GM12865 (cell line): ENCODE measurements at places on chromosomes 2 and 18.

DNA sequence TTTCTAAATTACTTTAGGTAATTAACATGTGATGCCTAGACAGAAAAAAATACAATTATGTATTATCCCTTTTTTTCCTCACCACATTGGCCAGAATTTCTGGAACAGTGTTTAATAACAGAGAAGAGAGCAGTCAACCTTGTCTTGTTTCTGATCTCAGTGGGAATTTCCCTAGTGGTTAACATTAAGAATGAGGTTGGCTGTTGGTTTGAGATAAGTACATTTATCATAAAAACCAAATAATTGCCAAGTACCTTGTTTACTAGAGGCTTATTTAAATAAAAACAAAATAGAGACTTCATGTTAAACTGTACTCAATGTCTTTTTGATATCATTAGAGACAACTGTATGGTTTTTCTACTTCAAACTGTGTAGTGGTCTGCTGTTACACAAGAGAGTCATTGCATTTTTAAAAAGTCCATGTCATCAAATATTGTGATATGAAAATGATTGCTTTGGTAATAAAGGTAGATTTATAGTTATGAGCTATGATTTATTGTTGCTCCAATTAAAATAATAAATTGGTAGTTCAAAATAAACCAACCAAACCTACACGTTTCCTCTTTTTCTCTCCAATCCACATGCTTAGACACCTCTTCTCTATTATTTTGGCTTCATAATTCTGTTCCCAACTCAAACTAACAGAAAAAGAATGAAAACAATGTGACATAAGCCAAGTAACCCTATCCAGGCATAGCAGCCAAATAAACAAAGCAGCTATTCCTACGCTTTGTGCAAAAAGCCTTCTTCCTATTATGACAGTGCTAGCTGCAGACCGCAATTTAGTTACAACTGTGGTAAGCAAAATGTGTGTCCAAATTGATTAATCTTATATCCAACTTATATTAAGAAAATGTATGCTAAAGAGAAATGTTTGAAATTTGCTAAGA, 20.9 kb upstream of the TANK start:
- peak; percentile 59 for DNase-seq

DNA sequence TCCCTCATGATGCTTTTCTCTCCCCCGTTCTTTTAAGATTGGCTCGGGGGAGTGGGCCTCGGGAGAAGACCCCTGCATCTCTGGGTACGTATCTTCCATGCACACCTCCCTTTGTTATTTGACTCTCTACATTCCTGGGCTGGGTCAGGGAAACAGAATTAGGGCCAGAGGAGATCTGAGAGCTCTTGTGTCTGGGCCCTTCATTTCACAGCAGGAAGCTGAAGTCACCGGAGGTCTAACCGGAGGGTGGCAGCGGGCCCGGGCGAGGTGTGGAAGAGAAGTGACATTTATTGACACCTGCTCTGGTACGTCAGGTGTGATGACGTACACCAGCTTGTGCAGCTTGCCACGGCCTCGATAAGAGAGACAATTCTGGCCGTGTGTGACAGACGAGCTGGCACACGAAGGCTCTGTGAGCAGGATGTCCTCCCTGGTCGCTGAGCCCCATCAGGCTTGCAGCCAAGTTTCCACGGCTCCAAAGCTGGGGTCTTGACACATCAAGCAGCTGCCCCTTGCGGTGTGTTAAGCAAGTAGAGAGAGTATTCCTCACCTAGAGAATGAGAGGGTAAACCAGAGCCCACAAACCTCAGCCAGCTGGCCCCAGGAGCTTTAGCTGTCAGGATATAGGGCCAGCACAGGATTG, 30.4 kb downstream of the TOGARAM2 start:
- DNase-seq, result peak; percentile 13

DNA sequence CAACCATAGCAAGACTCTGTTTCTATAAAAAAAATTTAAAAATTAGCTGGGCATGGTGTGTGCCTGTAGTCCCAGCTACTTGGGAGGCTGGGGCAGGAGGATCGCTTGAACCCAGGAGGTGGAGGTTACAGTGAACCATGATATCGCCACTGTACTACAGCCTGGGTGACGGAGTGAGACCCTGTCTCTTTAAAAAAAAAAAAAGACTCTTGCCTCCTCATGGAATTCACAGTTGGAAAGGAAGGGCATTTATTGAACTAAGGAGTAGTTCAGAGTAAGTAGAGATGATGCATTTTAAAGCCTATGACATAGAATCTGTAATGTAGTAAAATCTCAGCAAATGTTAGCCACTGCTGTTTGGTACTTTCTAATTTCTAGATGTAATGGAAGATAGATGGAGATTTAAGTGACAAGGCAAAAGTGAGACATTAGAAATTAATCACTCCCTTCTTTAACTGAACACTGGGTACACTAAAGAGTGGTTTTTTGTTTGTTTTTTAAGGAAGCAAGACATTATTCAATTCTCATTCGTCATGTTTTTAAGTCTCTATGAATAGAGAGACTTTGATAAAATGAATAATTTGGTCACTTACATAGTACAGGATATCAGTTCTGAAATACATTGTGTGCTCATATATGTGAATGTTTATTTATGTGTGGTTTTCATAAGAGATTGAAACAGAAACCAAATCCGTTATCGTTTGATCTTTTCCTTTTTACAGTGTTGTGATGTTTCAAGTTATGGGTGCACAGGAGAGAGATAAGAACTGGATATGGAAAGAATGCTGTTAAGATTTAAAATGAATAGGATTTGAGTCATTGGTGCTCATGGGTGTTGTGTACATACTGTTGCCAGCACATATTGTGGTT, 186.1 kb upstream of the STON1 start:
- peak; percentile 9 for DNase-seq

DNA sequence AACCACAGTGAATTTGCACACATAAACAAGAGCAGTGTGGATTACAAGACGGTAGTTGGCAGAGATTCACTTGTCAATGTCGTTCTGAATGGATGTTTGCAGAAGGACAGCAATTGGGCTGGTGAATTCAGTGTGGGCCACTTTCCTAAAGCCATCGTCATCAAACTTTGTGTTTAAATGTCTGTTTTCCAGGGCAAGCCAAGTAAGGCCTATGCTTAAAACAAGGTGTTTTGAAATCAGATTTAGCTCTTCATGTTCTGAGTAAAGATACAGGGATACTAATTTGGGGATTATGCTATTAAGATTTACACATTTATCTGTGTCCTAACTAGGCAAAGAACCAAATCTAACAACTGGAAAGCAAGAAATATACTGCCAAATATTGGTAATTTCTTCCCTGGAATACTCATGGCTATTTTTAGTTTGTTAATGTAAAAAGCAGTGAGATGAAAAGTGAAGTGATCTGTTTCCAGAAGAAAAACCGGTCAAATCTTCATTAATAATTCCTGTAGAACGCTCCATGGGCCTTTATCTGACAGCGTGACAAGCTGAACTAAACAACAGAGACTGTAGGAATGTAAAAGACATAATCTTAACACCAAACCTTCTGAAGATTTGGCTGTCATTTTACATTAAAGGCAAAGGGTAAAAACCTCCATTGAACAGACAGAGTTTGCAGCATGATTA, 175.7 kb downstream of the ICOS start:
- DNase-seq, result no peak

DNA sequence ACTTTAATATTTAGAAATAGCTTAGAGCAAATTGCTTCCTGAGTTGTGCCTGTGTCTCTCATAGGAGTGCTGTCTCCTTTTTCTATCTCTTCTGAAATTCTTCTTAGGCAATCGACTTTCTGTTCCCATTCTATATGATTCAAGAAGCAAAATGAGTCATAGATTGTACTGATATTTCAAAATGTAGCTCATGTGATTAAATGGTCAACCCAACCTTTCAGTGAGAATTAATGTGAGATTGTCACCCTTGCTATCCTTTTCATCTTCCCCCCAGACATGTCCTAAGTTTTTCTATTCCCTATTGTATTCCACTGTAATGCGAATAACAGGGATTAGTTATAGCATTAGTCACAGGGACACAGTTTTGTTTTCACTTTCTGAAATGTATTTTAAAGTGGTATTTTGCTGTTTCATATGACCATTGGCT, 413.6 kb downstream of the THSD7B start:
- no peak for DNase-seq

DNA sequence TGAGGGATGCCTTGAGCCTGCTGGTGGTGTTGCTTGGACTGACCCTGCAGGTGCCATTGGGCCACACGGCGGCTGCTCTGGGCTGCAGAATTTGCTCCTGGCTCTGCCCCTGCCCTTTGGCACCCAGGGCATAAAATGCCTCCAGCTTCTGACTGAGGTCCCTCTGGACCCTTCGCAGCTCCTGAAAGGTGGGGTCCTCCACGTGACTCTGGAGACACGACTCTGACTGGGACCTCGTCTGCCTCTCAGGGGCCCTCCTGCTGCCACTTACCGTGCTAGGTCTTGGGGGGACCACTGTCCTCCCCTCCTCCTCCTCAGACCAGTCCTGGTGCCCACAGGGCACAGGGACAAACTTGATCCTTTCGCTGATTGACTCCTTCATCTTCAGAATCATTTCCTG, 2.1 kb downstream of the PCARE start:
- no peak for DNase-seq

- no peak for DNase-seq
Observed at GRCh38 chr18:28108254-28108653, 68.7 kb downstream of the CDH2 start.

GRCh38 chr2:171244970-171245782, 84.5 kb upstream of the TLK1 start:
- DNase-seq, result no peak

GRCh38 chr2:241234962-241235740, 46.7 kb downstream of the ANO7 start:
- DNase-seq, result no peak

GRCh38 chr2:47083005-47083404, 72.1 kb downstream of the STPG4 start:
- no peak for DNase-seq

- no peak for DNase-seq
Observed at GRCh38 chr2:20755132-20755800, 67.6 kb downstream of the LDAH start.

DNA sequence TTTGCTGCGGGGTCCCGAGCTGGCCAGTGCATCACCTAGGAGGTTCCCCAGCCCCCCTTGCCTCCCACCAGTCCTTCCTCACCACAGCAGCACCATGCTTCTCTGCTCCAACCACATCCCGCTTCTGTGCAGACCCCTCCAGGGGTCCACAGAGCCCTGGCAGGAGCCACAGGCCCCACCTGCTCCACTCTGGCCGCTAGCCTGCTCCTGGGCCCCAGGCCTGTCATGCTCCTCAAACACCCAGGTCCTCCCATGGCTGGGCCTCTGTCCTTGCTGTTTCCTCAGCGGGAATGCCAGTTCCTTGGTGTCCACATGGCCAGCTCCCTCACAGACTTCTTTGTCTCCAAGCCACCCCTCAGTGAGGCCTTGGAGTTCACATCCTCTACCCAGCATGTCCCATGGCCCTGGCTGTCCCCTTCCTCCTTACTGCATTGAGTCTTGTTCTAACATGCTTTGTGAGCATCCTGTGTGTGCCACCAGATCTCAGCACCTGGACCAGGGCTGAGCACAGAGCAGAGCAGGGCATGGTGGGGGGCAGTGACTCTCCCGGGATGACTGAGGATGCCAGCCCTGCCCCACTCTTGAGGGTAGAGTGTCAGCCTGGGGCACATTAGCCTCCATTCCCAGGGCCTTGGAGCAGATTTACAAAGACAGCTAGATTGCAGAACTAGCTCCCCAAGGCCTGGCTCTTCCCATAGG, 201.0 kb upstream of the HS6ST1 start:
- no peak for DNase-seq

- no peak for DNase-seq
Observed at GRCh38 chr2:173567493-173567892, 212.8 kb downstream of the CDCA7 start.

DNA sequence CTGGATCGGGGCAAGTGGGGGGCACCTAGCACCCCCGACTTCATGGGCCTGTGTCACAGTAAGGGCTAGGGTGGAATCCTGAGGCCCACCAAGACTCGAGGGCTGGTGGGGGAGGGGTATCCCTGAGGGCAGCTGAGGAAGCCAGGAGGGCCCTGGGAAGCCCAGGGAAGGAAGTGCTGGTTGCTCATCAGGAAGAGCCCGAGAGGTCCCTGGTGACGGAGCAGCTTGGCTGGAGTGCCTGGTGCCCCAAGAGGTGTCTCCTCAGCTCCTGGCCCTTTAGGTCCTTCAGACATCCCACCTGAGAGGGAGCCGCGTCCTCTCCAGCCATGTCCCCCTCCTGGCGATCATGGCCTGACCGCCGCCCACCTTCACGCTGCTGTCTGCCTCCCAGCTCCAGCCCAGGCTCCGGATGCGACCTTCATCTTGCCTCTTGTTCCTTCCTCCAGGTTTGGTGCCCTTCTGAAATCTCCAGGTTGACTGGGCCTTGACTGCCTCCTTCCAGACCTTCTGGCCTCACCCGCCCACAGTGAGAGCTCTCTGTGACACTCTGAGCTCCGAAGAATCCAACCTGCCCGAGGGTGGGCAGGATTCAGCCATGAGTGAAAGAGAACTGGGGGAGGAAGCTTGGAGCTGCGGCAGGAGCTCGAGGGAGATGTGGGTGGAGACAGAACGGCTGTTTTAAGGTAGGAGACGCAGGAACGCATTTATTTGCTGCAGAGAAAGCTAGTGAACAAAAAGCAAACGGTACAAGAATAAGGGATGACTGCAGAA, 42.7 kb upstream of the SEMA4C start:
- DNase-seq, result no peak

GRCh38 chr2:128303095-128303791, 15.4 kb downstream of the HS6ST1 start:
- no peak for DNase-seq

DNA sequence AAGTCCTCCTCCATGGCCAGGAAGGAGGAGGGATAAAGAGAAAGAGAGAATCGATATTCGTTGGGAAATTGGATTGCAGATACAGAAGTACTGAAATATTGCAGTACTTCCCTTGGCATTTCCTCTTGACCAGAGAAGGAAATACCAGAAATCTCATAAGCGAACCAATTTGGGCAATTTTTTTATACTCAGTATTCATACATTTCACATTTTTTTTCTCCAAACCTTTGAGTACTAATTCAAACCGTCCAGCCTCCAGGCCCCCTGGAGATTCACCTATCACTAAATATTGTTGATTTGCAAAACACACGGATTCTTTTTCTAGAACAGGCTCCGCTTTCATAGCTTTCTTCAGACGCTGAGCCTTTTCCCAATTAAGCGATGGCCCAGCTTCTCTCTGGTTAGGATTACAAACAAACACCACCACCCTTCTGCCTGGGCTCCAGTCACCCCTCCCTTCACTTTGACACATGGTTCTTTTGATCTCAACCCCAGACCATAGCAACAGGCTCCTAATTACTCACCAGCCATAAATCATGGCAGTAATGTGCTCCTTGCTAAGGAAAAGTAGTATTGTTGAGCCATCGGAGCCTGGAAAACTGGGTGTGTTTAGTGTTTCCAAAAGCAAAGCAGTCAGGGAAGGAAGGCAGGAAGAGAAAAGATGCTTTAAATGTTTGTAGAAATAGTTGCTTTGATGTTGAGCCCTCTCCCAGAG, 138.4 kb upstream of the CCDC68 start:
- no peak for DNase-seq

GRCh38 chr2:136058262-136058661, 59.7 kb downstream of the CXCR4 start:
- no peak for DNase-seq

GRCh38 chr2:233121856-233122255, 61.7 kb downstream of the INPP5D start:
- DNase-seq, result no peak

GRCh38 chr2:236794176-236794957, 224.7 kb downstream of the ACKR3 start:
- no peak for DNase-seq

GRCh38 chr2:42795841-42796301, 3.5 kb upstream of the HAAO start:
- peak; percentile 90 for DNase-seq

GRCh38 chr2:118548880-118549488, 298.5 kb downstream of the EN1 start:
- DNase-seq, result no peak
